Urothelium cell line (cell line): ENCODE measurements at places on chromosomes 11 and 22.

GRCh38 chr11:68116126-68116525 is 5.1 kb downstream of the CHKA start:
- DNase-seq, result no peak

GRCh38 chr11:82756765-82757639 is 23.3 kb upstream of the FAM181B start:
- no peak for DNase-seq

DNA sequence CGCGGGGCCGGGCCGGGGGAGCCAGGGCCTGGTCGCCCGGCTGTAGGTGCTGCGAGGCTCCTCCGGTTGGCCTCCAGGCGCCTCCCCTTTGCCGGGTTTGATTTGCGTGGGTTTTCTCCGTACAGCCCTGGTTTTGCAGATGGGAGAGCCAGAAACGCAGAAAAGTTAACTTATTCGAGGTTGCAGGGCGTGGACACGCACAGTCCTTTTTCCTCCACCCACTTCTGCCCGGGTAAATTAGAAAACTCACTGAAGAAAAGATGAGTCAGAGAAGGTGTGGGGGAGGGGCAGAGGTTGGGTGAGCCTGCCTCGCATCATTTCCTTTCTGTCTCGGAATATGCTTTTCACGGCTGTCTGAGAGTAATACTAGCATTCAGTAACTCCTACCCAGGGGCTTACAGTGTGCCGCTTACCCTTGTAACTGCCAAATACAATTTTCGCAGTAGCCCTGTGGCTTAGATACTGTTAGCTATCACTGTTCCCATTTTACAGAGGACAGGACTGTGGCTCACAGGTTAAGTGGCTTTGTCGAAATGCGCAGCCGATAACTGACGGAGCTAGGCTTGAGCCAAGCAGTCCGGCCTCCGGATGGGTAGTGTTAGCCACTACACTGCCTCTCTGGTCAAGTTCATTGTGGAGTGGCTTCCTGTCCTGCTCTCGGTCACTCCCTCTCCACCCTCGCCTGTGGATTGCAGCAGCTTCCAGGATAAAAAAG is 812 bp downstream of the FADD start:
- DNase-seq, result peak; percentile 64

DNA sequence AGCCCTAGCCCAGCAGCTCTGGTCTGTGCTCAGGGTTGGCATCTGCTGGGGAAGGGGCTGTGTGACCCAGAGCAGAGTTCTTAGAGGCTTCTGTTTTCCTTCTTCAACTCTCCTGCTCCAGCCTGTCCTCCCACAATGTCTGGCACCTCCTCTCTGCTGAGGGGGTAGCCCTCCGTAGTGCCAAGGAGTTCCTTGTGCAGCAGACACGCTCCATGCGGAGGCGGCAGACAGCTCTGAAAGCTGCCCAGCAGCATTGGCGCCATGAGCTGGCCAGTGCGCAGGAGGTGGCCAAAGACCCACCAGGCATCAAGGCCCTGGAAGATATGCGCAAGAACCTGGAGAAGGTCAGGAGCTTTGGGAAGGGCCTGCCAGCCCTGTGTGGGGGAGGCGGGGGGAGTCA is 69.3 kb downstream of the CEP164 start:
- no peak for DNase-seq

- peak; percentile 78 for DNase-seq
These were observed 485.8 kb upstream of the CADM1 start for GRCh38 chr11:115990004-115990447.

GRCh38 chr11:69588270-69588669 is 52.7 kb upstream of the CCND1 start:
- DNase-seq, result peak; percentile 57

GRCh38 chr11:123314972-123315371 is 115.1 kb upstream of the GRAMD1B start:
- DNase-seq, result no peak

DNA sequence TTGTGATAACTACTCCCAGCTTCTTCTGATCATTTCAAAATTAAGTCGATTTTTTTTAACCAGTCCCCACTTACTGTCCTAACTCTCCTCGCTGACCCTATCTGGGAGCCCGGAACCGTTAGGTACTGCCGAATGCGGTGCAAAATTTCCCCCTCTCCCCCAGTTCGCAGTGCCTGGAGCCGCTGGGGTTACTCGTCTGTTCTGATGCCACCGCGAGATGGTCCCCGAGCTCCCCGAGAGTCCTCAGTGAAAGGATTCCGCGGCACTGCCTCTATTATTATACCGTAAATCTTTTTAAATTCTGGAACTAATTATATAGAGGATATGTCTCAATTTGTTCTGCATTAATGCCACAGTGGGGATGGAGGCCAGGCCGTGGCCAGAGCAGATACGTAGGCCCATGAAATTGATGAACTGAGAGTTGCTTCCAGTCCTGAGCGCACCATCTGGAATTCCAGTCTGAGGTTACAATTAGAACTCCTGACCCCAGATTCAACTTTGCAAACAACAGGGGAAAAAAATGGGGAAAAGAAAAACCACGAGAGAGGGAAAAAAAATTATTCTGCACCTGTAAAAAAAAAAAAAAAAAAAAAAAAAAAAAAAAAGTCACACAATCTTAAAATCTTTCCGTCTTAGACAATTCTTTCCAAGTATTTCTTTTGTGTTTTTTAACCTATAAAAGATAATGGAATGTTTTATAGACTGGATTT is 4.3 kb upstream of the WT1 start:
- no peak for DNase-seq

GRCh38 chr11:68542617-68543016 is 82.1 kb downstream of the PPP6R3 start:
- peak; percentile 18 for DNase-seq

GRCh38 chr11:8794677-8795103 is 112.1 kb downstream of the RPL27A start:
- no peak for DNase-seq

- DNase-seq, result peak; percentile 48
These were observed 6.5 kb downstream of the RAB36 start for GRCh38 chr22:23151827-23152226.

GRCh38 chr11:58786693-58787092 is 55.0 kb upstream of the GLYAT start:
- DNase-seq, result no peak

DNA sequence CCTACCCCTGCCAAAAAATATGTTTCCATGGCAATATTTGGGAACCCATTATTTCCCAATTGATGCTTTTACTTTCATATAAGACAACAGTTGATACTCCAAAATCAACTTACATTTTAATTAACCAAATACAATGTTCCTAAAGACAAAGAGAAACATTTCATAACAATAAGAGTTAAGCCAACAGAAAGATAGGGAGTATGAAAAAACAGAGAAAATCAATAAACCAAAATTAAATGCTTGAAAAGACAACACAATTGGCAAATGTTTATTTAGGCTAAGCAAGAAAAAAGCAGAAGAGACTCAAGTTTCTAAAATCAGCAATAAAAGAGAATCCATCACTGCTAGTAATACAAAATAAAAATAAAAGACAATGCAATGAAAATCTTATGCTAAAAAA is 123.1 kb upstream of the VPREB1 start:
- no peak for DNase-seq

- peak; percentile 22 for DNase-seq
These were observed 879.7 kb downstream of the JRKL start for GRCh38 chr11:97269527-97269926.

DNA sequence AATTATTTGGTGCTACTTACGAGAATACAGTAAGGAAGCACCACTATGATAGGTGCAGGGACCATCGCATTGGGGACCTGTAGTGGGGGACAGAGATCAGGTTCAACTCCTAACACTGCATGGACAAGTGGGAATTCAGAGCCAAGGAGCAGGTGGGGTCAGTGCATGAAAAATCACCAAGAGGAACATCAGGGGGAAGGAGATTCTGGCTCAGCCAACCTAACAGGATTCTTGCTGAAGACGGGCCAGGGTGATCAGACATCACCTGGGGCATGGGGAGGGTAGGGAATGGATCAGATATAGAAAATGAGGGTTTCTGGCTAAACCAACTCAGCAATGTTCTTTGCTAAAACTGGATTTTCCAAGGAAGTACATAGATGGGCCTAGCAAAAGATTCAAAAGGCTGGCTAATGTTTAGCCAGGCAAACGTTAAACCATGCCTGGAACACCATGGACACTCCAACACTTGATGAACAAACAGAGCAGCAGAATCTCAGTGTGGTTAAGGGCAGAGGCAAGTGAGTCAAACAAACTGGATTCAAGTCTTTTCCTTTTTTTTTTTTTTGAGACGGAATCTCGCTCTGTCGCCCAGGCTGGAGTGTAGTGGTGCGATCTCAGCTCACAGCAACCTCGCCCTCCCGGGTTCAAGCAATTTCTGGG is 70.0 kb downstream of the MICAL3 start:
- DNase-seq, result no peak

GRCh38 chr11:9493492-9493891 is 32.7 kb downstream of the ZNF143 start:
- DNase-seq, result no peak

DNA sequence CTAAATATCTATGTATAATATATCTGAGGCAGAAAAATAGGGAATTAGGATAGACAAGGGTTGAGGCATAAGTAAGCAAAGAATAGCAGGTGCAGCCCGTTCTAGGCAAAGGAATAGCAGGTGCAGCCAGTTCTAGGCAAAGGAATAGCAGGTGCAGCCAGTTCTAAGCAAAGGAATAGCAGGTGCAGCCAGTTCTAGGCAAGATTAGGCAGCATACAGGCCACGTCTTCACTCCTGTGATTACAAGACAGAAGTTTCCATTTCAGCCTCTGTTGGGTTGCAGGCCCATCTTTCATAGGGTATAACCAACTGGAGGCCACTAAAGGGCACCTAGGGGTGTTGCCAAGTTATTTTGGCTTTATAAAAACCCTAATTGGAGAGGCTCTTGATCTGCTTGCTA is 28.8 kb upstream of the CHORDC1 start:
- no peak for DNase-seq

GRCh38 chr11:73995247-73995646 is 12.6 kb upstream of the UCP2 start:
- no peak for DNase-seq

DNA sequence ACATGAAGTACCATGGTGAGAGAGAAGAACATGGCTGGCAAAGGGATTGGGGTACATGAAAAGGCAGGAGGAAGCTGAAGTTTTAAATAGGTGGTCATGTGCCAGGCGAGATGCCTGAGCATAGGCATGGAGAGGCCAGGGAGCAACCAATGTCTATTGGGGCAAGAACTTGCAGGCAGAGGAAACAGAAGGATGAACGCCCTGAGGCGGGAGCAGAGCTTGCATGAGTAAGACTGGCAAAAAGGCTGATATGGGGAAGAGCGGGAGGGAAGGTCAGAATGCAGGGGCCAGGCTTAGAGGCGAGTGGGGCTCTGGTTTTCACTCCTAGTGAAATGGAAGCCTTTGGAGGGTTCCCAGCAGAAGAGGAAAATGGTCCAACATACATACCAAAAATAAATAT is 52.5 kb upstream of the VSTM5 start:
- DNase-seq, result no peak

DNA sequence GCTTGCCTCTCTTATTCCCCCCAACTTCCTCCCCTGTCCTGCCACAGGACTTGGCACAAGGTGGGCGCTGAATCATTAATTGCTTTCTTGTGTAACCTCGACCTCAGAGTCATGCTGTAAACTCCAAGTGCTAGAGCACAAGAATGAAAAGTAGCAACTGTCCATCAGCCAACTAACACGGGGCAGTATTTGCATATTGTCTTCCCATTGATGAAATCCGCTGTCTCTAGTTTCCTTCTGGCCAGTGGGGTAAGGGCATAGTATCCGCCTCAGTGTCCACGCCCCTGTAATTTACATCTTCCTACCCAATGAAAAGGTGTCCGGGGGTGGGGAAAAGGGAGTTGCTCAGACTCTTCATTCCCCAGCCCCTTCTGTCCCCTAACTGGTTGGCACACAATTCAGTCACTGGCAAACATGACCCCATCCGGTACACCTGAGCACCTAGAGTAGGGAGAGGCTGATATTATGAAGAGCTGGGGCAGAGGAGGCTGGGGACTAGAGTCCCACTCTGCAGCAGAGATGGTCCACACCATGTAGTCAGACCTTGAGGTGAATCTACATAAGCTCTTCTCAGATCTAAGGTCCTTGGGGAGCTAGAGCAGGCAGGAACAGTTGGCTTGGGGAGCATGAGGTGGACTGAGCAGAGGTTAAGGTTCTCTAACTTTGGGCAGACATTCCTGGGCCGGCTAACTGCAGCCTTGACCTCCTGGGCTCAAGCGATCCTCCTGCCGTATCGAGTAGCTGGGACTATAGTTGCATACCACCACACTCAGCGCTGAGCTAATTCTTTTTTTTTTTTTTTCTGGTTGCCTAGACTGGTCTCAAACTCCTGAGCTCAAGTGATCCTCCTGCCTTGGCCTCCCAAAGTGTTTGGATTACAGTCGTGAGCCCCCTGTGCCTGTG is 6.8 kb upstream of the GGA1 start:
- DNase-seq, result no peak

DNA sequence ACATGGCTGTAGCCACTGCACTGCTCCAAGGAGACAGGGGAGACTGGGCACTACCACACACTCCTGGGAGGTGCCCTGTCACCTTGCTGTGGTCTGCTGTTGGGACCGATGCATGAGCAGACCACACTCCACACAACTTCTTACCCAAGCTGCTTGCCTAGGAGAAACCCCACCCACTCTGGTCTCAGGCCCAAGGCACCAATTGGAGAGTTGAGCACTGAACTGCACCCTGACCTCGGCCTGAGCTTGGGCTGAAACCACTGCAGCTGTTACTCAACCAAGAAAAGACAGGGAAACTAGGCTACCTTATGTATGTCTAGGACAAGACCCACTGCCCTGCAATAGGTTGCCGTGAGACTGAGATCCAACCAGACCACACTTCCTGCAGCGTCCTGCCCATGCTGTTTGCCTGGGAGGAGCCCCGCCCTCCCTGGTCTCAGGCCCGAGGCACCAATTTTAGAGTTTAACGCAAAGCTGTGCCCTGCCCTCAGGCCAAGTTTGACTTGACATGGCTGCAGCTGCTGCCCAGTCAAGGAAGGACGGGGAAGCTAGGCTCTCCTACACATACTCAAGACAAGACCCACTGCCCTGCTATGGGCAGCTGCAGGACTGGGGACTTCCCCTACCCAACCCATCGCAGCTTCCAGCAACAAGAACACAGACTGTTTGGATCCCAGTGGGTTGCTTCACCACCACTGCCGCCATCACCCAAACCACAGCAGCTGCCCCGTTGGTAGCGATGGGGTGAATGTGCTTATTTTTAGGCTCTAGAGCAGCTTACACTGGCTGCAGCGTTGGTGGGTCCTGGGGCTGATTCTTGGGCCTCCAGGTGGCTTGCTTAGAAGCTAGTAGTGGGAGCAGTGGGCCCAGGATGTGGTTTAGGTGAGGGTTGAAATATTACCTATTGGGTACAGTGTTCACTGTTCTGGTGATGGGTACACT is 66.8 kb downstream of the BRD1 start:
- no peak for DNase-seq

GRCh38 chr22:32531931-32532819 is 57.6 kb downstream of the FBXO7 start:
- peak; percentile 83 for DNase-seq

GRCh38 chr11:60985991-60986915 is 14.8 kb downstream of the CD6 start:
- DNase-seq, result peak; percentile 50

DNA sequence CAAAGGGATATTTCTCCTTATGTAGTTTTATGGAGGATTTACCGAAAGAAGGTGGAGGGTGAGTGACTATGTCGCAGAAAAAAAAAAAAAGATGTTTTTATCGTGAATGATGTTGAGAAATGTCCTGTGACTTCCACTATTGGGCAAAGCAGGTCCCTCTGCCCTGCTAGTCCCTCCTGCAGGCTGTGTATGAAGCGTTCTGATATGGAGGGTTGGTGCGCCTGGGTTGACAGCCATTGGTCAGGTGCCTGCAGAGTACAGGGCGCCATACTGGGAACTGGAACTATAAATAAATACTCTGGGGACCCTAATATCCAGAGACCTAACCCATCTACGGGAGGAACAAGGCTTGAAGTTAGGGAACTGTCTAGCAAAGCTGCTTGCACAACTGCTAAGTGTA is 1.5 kb downstream of the IL17RA start:
- no peak for DNase-seq
